ENCODE measurements at places on chromosomes 3 and 15. TPM values are rescaled to one million over a fixed set of nuclear protein-coding genes. Genes with fewer than 3 reads are reported as not detected.

DNA sequence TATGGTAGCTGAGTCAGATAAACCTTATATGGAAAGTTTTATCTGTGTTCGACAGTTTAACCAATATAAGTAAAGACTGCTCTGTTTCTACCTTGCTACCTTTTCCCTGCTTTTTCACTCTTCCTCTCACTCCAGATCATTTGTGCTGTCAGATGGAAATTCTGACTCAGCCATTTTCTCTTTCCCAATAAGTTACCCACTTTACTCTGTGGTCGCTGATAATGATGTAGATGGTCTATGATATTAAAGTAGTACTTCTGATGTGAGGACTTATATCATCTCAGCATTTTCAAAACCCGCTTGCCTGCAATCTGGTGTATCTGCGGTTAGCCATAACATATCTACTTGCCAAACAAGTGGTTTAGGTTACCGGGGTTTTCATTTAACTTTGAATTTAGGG, 15.0 kb upstream of the UTS2B start:
- DNase-seq, result no peak

- no peak for DNase-seq
These were observed 13.0 kb downstream of the ZBED2 start for GRCh38 chr3:111582120-111582474.

DNA sequence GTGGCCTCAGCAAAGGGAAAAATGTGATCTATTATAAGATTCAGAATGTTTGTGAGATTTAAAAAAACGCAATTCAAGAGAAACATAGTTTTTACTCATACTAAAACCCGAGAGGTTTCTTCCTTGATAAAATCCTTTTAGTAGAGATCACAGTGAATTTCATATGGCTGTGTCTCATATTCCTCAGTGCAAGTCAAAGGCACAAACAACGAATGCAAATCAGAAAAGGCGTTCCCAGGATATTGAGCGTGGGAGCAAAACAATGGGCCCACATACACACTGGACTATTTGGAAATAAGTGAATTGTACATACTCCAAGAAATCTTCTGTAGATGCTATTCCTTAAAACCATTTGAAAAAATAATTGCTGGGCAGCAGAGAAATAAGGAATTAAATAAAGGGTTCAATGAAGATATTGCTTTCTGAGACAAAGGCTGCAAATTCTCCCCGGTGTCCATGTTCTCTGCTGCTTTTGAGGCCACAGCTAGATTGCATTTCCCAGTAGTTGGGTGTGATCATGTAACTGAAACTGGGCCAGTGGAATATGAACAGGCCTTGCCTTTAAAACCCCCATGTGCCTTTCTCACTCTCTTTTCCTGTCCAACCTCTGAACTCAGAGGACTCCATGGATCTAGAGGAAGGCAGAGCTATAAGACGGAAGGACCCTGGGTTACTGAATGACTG, 144.6 kb upstream of the TBL1XR1 start:
- no peak for DNase-seq

TGM5 gene
- total RNA-seq, result 0.71 TPM

GRCh38 chr3:142098964-142099363, 50.4 kb downstream of the TFDP2 start:
- DNase-seq, result no peak

DNA sequence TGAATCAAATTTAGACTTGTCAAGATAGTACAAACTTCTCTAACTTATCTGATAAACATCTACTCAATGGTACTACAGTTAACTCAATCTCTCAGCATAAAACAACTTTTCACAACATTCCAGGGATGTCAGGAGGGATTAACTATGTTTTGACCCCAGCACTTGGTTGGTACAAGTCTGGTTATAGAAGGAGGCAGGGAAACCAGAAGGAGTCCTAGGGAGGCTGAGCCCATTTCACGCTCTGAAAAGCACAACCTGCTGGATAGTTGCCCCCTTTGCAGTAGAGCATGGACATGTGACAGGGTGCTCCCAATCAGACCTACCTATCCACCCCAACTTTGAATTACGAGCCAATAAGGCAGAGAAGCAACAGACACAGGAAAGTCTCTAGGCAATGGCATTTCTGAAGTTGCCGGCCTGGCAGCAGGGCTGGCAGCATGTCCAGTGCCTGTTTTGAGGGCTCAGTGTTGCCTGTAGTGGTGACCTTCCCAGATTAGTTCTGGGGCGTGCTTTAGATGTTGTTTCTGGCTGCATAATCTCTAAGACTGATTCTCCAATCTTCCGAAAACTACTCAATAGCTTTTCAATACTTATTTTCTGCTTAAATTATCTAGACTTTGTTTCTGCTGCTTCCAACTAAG, 8.2 kb downstream of the ANKUB1 start:
- no peak for DNase-seq

- no peak for DNase-seq
These were observed 55.6 kb upstream of the TBC1D5 start for GRCh38 chr3:17798000-17798399.

- DNase-seq, result no peak
These were observed 604.1 kb downstream of the EDEM1 start for GRCh38 chr3:5791558-5791957.

DNA sequence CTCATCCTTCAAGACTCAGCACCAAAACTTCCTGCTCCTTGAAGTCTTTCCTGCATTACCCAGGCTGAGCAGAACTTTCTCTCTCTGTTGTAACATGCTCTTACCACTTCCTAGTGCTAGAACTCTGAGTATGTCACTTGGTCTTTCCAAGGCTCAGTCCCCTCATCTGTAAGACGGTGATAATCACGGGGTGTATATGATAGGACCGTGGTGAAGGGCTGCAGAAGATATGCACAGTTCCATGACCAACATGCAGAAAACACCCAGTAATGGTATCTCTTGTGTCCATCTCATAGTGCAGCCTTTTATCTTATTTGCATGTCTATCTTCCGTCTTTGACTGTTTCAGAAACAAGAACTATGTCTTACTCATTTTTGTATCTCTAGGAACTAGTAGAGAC, 154.5 kb downstream of the ZNF621 start:
- DNase-seq, result no peak

DNA sequence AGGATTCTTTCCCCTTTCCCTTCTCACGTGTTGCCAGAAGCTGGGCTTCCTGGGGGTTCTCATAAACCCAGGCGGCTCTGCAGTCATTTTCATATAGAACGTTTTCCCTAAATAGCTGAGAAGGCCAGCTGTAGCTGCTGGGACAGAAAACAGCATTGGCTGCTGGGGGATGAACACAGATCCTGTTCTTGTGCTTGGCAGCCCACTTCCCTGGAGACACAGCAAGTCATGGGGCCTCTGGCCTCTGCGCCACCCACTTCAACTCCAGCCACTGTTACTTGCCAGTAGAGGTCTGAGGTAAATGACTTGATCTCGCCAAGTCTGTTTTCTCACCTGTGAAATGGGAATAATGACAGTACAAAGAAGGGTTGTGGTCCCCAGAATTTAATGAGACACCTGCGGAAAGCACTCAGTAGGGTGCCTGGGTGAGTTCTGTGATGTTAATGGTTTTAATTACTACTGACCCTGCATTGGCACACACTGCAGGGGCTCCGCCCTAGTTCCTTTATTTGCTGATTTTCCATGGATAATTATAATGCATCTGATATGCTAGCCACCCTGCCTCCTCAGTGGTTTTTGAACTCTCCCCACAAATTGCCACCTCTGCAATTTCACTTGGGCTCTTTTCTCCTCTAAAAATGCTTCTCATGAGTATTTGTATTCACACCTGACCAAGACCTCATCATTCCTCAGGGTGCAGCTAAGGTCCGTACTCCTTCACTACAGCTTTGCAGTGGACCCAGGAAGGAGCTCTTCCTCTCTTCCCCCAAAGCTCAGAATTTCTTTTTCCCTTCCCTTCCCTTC, 274.7 kb downstream of the RPLP1 start:
- no peak for DNase-seq

All from type B pancreatic cell (in vitro differentiated cells).